GM23338 (cell line): ENCODE measurements at places on chromosomes 1 and 21.

DNA sequence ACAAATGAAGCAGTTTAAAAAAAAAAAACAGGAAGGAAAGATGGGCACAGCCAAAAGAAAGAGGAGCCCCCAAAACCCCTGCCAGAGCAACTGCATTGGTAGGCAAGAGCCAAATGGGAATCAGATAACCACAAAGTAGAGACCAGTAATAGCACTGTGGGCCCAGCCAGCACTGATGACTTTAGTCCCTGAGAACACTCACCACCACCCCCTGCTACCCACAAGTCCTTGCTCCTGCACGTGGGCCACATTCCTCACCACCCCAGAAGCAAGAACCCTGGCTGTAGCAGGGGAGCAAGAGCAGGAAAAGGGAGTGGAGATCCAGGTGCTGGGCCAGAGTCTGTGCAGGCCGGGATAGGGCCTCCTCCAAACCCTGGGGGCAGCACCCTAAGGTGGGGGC, 86.1 kb downstream of the RRAGC start:
- DNase-seq = no peak

DNA sequence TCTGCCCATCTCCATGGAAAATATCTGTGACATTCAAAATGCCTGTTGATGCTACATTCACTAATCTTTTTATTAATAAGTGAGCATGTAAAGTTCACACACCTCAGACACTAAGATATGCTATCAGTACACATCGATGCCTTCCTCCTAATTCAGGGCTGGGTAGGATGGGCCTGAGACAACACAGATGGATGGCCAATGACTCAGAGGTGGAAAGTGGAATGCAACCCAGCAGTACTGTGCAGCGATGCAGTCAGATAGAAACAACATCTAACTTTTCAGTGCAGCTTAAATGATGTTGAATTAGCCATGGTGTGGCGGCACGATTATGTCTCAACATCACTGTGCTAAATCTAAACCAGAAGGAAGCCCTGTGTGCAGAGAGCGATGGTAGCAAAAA, 161.6 kb upstream of the KCNJ15 start:
- DNase-seq = no peak

GRCh38 chr1:21914880-21915640, 22.1 kb downstream of the HSPG2 start:
- no peak for DNase-seq

GRCh38 chr1:244964112-244964971, 100.0 kb upstream of the HNRNPU start:
- peak; percentile 47 for DNase-seq

DNA sequence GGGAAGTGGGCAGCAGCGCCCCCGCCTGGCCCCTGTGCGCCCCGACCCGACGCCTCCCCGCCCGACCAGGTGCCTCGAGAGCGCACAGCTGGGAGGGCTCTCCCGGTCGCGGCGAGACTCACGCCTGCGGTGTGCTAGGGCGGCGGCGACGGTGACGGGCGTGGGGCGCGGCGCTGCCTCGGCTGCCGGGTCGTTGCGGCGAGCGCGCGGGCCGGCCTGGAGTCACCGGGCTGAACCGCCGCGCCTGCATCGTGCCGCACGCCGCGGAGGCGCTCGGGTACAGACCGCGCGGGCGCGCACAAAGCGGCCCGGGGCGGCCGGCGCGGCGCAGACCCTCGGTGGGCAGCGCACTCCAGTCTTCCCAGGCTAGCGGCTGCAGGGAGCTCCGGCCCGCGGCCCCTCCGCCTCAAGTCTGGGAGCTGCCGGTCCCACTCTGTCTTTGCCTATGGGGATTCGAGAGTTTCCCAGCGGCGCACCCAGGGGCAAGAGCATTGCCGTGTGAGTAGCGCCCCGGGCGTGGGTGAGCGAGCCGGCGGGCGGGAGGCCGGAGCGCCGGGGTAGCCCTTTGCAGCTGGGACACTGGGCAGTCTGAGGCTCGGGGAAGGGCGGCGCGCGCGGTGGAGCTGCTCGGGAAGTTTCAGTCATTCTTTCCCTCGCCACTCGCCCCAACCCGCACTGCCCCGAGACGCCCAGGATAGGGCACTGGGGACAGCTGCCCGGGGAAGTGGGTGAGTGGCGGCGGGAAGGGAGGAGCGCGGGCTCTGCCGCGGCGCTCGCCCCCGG, at the start of gene SLC35F3:
Gene SLC35F3 (plus strand): TSS at position 44 of the 783 bp plus-strand sequence.
- DNase-seq = peak; percentile 88

DNA sequence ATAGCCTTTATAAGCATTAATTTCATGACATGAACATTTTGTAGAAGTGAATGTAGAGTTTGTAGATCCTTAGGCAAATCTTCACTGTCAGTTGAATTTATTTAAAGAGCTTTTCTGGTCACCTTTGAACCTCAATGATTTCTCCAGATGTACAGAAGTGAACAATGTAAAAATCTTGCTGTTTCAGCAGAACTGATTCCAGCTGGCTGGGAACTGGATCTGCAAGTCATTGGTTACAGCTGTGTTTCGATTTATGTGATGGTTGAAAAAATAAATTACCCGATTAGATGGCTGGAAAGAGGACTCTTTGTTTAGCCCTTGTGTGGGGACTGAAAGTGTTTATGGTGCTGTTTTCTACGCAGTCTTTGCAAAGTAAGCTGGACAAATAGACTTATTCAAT, 849.8 kb downstream of the USP25 start:
- DNase-seq = no peak

DNA sequence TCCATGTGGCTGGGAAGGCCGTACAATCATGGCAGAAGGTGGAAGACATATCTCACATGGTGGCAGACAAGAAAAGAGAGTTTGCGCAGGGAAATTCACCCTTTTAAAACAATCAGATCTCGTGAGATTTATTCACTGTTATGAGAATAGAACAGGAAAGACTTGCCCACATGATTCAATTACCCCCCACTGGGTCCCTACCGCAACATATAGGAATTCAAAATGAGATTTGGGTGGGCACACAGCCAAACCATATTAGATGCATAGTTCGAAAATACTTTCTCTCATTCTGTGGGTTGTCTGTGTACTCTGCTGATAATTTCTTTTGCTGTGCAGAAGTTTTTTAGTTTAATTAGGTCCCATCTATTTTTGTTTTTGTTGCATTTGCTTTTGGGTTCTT, 990.3 kb downstream of the PLA2G4A start:
- DNase-seq = no peak

DNA sequence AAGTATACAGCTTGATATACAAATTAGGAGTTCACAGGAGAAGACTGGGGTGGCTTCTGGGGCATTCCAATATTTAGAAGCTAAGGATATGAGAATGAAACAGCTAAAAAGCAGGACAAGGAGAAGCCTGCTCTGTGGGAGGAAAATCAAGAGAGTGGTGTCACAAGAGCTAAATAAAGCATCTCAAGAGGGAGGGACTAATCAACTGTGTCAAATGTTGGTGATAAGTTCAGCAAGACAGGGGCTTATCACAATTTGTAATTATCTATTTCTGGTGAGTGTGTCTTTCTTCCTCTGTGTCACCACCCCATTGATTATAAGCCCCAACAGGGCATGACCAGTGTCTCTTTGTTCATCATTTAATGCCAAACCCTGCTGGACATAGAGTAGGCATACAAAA, 295.8 kb upstream of the DUSP10 start:
- no peak for DNase-seq

GRCh38 chr1:178651742-178652141, 73.3 kb upstream of the RALGPS2 start:
- DNase-seq = no peak

DNA sequence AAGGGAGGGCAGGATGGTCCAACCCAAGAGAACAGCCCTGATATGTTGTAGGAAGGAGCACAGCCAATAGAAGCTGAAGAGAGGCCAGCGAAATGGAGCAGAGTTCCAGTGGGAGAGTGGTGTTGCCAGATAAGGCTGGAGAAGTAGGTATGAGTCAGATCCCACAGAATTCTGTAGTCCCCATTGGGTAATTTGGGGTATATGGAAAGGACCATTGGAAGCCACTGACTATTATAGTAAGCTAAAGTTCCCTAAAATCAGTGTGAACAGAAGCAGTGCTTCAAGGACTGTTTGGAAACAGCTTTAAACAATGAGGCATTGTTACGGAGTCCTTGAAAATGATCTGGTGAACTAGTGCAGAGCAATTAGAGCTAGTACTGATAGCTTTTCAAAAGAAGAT, 63.0 kb downstream of the DISP1 start:
- no peak for DNase-seq
